ENCODE measurements at places on chromosomes 4 and X.
A peak's percentile ranks its signal among the peaks of the same experiment; 100 is the strongest.

DNA sequence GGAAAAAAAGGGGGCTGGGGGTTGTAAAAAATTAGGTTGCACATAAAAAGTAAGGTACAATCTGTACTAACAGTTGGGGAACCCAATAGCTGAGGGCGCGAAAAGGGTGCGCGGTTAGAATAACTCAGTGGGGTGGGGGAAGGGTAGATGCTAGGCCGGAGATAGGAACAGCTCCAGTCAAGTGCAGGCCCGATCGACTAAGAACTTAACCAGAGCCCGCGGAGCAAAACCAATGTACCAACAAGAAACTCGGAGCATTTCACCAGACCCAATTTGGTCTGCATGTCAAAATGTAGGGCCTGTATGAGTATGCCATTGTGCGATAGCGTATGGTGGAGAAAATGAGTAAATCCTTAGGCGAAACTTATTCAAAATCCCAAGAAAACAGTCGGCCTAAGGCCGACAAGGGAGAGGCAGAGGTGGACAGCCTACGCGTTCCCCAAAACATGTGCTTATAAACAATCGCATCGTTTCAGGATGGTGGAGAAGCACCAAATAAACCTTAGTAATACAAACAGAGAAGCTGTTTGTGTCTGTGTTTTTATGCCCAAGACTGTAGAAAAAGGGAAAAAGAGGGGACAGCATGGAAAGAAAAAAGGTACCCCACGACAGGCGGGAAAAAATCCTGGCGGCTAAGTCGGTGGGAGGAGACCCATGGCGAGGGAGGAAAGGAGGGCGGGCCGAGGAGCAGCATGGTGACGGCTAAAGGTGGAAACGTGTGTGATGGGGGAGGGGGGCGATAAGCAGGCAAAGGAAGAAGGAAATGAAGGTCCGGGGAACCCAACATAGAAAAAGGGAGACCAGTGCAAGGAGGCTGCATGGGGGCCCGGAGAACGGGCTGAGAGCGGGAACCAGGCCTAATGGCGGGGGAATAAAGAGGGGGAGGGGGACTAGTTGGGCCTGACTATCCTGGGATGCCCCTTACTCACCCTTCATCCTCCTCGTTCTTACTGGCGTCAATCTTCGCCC lies 990 bp downstream of the HNRNPD start:
- DNase-seq = peak; percentile 48

DNA sequence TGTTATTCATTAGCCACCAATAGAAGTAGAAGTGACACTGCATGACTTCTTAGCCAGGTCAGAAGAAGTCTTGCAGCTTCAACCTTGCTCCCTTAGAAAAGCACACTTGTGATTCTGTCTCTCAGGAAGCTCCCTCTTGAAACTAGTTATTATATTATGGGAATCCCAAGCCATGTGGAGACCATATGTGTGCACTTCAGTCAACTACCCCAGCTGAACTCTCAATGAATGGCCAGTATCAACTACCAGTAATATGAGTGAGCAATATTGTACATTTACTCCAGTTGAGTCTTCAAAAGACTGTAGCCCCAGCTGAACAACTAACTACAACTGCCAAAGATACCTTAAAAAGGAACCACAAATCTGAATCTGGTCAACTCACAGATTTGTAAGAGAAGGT lies 77.1 kb upstream of the GABRA3 start:
- no peak for DNase-seq

GRCh38 chrX:48897157-48897624 lies 377 bp downstream of the TIMM17B start:
- peak; percentile 90 for DNase-seq

DNA sequence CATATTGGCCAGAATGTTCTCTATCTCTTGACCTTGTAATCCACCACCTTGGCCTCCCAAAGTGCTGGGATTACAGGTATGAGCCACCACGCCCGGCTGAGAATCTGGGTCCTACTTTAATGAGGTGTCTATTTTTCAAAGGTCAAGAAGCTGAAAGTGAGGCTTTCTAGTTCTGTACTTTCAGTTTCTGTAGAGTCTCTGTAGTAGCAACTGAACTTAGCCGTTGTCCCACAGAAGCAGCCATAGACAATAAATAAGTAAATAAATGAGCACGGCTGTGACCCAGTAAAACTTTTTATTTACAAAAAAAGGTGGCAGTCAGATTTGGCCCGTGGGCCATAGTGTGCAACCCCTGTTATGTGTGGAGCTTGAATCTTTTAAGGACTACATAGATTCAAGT lies 92.0 kb downstream of the FNIP2 start:
- no peak for DNase-seq

DNA sequence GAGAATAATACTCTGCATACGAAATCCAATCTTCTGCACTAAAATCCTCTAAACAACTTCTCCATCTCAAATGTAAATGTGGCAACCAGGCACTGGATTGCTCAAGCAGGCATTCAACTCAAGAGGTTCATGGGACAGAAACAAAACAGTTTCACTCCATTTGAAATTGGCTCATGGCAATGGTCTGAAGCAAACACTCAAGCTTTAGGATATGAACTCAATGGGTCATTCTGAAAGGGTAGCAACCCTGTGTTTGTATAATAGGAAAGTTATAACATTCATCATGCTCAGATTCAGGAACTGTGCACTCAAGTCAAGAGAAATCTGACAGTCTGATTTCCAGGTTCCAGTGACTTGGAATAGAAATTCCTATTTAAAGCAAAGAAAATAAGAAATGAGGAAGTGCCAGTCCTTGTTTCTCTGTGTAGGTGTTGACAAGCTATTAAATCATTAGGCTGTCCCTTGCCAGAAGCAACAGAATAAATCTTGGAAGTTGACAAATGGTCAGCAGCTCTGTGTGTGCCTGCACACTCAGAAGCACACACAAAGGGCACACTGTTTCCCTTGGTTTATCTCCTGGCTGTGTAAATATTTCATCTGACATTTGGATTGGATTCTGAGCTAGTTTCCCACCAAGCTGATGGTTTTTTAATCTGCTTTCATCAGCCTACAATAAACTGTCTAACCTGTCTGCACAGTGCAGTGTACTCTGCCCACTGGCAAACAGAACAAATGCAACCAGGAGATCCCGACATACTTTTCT lies 75.9 kb upstream of the CITED1 start:
- DNase-seq = no peak
